ENCODE measurements at places on chromosomes 16 and 17.

- DNase-seq, result no peak
Measured at GRCh38 chr17:27906226-27906580, 13.0 kb upstream of the LYRM9 start.

DNA sequence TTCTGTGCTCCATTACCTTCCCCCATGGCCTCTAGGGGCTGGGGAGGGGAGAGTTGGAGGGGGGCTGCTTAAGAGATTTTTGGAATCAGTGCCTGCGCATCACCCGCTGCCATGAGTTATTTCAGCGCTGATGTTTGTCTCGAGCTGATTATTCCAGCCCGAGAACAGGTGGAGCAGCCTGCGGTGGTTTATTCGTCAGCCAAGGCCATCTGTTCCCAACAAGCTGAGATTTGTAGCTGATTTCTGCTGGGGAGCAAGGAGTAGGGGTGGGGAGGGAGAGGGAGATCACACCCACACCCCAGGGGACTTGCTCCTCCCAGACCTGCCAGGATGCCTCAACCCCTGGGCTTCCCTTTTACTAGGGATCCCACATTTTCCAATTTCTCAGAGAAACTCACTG is 23.1 kb downstream of the PIPOX start:
- DNase-seq, result no peak

DNA sequence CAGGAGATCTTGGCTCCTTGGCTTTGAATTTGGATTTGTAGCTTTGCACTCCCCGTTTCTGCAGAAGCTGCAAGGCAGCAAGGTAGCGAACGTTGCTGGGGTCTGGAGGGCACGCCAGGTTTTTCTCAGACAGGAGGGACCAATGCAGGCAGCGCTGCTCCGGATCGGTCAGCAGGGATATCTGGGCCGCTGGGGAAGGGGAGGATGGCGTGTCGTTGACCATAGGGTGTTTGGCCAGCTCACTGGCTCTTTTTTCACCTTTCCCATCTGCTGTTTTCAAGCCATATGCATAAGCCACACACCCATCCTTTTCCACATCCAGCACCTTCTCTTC is 15.8 kb downstream of the C16orf46 start:
- DNase-seq, result no peak

DNA sequence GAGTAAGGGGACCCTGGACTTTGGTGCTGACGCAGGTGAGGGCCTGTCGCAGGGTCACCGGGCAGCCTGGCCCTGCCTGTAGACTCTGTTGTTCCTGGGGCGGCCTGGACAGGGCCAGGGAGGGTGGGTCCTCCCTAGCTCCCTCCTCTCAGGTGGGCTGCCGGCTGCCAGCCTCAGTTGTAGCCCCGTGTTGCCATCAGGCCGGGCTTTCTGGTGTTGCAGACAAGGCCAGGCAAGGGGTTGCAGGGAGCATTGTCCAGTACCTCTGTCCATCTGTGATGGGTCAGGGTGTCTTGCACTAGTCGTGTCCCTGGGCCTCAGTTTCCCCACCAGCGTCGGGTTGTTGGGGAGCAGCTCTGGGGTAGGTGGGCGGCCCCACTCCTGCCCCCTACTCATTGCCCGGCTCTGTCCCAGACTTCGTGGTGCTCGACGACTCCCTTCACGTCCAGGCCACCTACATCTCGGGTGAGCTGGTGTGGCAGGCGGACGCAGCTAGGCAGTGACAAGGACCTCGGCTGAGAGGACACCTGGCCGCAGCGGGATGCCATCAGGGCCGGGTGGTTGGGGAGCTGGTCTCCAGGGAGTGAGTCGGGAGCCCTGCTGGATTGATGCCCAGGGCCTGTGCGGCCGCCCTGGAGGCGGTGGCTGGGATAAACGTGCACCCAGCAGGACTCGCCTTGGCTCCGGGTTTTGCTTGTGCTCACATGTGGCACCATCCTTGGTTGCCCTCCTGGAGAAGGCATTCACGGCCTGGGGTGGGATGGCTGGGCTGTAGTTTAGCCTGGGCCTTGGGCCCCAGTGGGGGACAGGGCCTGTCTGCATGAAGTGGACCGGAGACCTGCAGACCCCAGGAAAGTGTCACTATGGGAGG is 1.9 kb downstream of the CEMP1 start:
- peak; percentile 0 for DNase-seq

- DNase-seq, result no peak
Measured at GRCh38 chr16:15450624-15451023, 16.2 kb downstream of the BMERB1 start.

DNA sequence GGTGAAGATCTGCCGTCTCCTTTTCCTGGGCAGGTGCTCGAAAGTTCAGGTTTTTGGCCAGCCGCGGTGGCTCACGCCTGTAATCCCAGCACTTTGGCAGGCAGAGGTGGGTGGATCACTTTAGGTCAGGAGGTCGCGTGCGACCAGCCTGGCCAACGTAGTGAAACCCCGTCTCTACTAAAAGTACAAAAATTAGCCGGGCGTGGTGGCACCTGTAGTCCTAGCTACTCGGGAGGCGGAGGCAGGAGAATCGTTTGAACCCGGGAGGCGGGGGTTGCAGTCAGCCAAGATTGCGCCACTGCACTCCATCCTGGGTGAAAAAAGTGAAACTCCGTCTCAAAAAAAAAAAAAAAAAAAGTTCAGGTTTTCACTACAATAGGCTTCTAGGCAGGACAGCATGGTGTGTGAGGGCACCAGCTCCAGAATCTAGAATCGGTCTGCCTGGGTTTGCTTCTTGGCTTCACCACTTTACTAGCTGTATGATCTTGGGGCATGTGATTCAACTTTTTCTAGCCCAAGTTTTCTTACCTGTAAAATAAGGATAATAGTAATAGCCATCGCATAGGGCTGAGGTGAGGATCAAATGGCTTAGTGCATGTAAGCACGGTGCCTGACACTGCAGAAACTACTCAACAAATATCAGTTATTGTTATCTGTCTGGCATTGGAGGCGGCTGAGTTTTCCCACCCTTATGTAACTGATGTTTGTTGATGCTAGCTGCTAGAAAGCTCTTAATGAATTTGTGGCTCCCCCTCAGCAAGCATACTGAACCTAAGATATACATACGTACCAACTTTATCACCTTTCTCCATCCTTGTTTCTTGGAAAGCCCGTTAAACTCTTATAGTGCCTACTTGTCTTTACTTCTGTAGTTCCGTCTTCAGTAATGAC is 1.3 kb downstream of the PSMD12 start:
- DNase-seq, result no peak

- DNase-seq, result no peak
Measured at GRCh38 chr16:65012357-65012756, 109.5 kb downstream of the CDH11 start.

GRCh38 chr16:49382916-49383315 is 9.3 kb downstream of the C16orf78 start:
- no peak for DNase-seq

GRCh38 chr16:29316761-29317183 is 89.7 kb downstream of the NPIPB11 start:
- no peak for DNase-seq

- DNase-seq, result no peak
Measured at GRCh38 chr16:49835161-49835777, 20.6 kb downstream of the ZNF423 start.

GRCh38 chr16:88459366-88460073 is 6.4 kb downstream of the ZFPM1 start:
- no peak for DNase-seq

DNA sequence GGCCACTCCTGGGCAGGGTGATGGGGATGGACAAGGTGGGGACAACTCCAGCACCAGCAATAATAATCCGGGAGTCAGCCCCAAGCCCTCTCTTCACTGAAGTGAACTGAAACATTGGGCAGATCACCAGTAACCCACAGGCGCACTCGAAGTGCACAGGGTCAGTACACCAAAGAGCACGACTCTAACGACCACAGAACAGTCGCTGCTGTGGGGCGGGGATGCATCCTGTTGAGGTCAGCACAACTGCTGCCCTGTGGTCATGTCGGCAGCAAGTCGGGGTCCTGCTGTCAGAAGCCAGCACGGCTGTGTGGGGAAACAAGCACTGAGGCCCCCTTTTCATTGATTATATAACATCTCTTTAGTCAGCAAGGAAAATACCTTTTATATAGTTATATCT is 14.6 kb downstream of the DNASE1 start:
- no peak for DNase-seq

DNA sequence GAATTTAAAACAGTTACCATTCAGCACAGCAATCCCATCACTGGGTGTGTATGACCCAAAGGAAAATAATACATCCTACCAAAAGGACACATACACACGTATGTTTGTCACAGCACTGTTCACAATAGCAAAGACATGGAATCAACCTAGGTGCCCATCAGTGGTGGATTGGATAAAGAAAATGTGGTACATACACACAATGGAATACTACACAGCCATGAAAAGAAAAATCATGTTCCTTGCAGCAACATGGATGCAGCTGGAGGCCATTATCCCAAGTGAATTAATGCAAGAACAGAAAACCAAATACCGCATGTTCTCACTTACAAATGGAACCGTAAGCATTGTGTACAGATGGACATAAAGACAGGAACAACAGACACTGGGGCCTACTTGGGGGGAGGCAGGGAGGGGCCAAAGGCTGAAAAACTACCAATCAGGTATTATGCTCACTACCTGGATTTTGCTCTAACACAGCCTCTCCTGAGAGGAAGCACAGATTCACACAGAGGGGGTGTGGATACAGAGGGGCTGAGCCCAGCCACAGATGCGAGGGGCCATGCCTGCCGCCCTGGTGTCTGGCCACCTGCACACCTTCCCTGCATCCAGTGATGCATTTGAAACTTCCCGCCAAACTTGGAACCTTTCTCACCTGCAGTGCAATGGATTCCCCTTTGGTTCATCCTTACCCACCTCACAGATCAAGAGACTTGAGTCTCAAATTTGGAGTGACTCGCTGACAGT is 55.9 kb downstream of the USP22 start:
- no peak for DNase-seq

DNA sequence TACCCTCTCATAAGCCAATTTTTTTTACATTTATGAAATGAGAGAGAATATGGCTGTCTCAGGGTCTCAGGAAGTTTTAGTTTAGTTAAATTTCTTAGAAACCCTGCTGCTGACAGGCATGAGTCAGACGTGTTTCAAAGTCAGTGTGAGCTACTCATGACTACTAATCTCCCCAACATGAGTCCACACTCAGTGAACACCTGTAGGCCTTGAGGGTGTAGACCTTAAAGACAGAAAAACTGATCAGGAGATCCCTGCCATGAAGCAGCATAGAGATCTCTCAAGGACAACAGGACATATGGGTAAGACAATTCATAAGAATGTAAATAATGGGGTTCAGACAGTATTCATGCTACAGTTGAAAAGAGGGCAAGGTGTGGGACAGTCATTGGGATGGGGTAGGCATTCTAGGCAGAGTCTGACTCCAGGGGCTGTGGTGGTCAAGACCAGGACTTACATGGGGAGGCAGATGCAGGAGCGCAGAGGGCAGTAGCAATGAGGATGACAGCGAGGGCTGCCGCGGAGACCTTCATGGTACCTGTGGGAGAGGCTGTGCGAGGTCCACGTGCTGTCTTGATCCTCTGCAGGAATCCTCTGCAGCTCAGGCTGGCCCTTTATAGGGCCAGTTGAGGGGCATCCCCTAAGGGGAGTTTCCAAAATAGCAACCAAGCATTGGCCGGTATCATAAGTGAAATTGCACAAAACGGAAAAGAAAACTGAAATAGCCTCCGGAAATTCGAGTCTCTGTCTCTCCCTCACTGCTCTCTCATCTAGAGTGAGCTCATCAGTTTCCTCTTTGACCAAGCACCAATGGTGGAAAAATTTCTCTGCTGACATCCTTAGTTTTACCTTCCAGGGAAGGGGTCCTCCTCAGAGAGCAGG is at the start of gene CCL5:
Gene CCL5, minus strand, starts transcription at position 588 of the 882 bp plus-strand sequence.
- DNase-seq, result peak; percentile 55

DNA sequence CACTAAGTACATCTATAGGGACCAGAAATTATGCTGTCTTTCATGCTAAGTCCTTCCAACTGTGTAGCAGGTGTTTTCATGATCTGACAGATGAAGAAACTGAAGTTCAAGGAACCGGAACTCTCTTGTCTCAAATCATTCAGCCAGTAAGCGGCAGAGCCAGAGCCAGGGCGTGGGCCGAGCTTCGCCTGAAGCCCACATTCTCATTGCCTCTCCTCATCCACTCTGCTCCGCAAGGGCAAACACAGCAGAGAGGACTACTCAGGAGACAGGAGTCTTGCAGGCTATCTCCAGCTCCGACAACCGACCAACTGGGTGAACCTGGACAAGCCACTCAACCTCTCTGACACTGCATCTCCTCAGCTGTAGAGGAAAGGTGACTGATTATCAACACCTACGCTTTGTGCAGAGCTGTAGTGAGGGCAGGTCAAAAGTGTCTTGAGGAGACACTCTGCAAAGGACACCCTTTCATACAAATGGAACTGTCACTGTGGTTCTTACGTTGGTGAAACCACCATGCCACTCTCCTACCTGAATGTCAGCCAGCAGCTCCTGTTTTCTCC is 72.9 kb downstream of the CYTH1 start:
- no peak for DNase-seq

GRCh38 chr17:28406473-28406814 is 432 bp upstream of the SLC46A1 start:
- DNase-seq, result no peak

DNA sequence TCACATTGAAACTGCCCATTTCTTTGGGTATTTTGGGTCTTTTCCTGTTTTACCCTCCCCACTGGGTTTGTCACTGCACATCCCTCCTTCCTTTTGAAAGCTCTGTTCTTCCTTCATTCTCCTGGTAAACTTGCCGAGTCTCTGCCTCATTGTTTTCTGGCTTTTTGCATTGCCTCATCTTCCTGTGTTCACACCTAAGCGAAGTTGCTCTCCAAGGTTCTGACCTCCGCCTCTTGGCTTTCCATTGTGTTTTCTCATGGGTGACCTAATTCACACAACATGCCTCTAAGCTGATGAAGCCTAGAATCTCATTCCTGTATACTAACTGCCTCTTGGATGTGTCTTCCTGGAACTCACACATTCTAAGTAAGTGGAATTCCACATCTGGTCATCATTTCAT is 1096.1 kb upstream of the EEF2KMT start:
- no peak for DNase-seq

GRCh38 chr17:17419631-17420030 is 57.2 kb upstream of the MED9 start:
- DNase-seq, result no peak

GRCh38 chr17:4143563-4144421 is 795 bp downstream of the CYB5D2 start:
- peak; percentile 89 for DNase-seq

GRCh38 chr16:10565167-10565566 is 15.2 kb downstream of the EMP2 start:
- no peak for DNase-seq

DNA sequence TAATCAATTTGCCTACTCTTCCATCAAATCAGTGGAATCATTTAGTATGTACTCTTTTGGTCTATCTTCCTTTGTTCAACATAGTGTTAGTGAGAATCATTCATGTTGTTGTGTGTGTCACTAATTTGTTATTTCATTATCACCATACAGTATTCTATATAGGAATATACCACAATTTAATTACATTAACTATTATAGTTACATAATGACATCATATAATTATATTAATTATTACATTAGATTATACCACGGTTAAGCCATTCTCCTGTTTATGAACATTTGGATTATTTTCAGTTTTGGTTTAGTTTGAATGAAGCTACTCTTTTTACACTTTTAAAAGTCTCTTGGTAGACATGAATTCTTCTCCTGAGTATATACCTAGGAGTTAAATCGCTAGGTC is 40.4 kb downstream of the MYO1D start:
- no peak for DNase-seq

GRCh38 chr17:82781894-82782274 is 30.0 kb downstream of the TBCD start:
- peak; percentile 84 for DNase-seq
